HCEC 1CT (cell line): ENCODE measurements at places on chromosomes 11 and 22.

DNA sequence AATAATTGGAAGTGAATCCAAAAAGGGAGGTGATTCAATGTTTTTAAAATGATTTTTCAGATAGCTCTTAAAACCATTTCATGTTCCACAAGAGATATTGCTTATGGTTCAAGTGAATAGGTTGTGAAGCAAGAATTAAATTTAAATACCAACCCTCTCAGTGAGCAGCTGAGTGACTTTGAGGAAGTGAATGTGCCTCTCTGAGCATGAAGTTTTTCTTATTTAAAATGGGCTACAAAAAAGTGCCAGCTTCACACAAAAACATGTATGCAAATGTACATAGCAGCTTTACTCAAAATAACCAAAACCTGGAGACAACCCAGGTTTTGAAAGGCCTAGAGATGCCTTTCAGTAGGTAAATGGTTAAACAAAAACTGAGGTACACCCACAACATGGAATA, 35.5 kb upstream of the GAB4 start:
- no peak for DNase-seq

- no peak for DNase-seq
These were observed 12.0 kb downstream of the GUCY1A2 start for GRCh38 chr11:107006076-107006833.

DNA sequence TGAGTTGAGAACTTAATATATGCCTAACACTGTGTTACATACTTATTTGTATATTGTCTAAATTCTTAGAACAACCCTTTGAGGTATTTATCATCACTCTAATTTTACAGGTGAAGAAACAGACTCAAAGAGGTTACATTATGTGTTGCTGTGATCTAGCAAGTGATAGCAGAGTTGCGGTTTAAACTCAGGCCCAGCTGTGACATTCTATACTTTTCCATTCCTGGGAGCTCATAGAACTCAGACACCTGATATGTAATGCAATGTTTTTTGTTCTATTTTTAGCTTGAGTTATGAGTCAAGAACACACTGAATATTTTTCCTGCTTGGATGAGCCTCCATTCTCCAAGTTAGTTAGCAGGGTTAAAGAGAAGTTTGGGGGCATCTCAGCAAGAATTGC, 449.7 kb upstream of the DDI1 start:
- DNase-seq: peak; percentile 45

- DNase-seq: no peak
These were observed 967 bp upstream of the ARVCF start for GRCh38 chr22:20017622-20017958.

DNA sequence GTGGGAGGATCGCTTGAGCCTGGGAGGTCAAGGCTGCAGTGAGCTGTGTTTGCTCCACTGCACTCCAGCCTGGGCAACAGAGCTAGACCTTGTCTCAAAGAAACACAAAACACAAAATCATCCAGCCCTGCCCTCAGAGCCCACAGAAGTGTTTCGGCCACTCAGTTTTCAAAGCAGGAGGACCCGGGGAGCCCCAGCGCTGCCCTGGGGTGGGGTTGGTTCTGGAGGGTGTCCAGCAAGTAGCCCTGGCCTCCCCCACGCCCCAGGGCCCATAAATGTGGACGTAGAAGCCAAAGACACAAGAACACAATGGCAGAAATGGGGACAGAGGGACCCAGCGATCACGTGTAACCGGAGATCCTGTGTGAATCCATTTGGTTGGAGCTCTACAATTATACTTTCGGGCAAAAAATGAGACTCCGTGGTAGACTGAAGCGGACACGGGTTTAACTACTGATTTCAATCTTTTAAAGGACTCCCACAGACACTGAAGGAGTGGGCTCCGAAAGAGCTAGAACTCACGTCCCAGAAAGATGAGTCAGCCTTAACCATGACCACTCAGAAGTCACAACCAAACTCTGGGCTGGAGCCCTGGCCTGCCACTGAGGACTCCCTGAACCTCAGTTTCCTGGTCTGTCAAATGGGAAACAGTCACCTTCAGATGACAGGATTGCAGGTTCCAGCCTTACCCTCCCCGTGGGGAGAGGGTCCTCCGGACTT, 9.0 kb upstream of the CYTH4 start:
- DNase-seq: peak; percentile 36

- DNase-seq: peak; percentile 2
These were observed 945.3 kb downstream of the LRRC4C start for GRCh38 chr11:40514124-40514523.

GRCh38 chr11:121059605-121060004, 35.7 kb downstream of the TBCEL start:
- no peak for DNase-seq

- DNase-seq: no peak
These were observed 2.1 kb upstream of the MTFP1 start for GRCh38 chr22:30423301-30423958.

DNA sequence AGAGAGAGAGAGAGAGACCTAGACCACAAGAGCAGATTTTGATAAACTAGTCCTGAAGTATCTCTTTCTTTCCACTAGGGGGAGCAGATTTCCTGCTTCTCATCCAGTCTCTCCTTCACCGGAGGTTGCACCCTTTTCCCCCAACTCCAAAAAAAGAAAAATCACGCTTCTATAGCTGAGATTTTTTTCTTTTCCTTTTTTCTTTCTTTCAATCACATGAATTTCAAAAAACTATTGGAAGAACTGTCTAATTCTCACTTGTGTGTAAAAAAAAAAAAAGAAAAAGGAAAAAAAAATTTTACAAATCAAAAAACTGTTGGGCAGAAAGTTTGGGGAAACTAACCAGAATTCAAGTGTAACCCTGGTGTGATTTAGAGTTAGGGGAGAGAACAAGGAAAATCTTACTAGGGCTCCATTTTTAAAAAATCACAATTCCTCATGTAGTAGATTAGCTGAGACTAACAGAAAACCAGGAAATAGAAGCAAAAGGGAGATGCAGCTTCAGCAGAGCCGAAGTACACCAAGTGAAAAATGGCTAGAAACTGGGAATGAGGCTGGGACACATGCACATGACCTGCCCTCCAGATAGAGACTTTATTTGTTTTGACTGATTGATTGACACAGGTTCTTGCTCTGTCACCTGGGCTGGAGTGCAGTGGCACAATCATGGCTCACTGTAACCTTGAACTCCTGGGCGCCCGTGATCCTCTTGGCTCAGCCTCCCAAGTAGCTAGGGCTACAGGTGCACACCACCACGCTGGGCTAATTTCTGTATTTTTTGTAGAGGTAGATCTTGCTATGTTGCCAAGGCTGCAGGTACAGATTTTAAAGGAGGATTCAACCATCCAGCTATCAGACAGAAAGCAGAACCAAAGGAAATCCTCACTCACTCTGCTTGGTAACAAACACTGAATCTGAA, 27.1 kb downstream of the SDHD start:
- peak; percentile 79 for DNase-seq

DNA sequence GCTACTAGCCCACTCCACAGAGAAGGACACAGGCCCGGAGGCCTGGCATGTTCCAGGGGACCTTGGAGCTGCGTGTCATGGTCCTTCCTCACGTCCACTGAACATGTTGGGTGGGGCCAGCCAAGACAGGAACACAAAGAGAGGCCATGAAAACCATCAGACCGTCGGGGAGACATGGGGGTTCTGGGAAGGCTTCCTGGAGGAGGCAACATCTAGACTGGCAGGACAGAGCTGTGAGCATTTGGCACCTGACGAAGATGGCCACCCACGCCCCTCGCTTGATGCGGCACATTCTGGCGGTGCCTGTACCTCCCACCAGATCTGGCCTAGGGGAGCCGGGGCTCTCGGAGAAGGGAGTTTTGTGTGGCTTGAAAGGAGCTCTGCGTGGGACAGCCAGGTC, 24.7 kb upstream of the ARHGAP8 start:
- no peak for DNase-seq

- DNase-seq: no peak
These were observed 373.0 kb downstream of the CTTN start for GRCh38 chr11:70771099-70771885.

DNA sequence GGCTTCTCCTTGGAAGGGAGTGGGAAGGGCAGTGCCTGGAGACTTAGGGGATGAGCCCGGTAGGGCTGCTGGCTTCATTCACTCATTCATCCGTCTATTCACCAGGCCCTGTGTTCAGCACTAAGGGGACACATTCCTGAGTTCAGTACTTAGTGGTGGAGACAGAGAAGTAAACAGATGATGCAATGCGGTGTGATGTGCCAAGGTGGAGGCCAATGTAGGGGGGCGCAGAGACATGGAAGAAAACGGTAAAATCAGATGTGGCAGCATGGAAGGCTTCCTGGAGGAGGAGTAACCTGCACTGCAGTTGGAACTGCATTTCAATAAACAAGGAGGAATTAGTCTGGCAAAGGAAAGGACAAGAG, 21.3 kb downstream of the GRIK4 start:
- peak; percentile 16 for DNase-seq

GRCh38 chr11:119315131-119316015, 1.6 kb downstream of the MCAM start:
- no peak for DNase-seq

- no peak for DNase-seq
These were observed 60.0 kb downstream of the DKK3 start for GRCh38 chr11:11948242-11948947.

DNA sequence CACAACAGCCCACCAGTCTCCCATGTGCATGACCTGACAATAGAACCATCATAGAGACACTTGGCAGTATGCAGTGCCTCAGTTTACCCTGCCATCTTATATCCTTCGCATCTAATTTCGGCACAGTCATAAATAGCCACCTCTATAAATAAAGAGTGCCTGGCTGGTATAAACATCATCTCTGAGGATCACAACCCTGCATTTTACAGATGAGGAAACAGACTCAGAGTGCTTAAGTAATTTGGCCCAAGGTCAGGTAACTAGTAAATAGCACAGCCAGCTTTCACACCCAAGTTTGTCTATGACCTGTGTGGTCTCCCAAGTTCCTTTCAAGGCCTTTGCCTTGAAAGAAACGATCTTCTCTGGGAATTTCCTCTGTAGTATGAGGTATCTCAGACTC, 44.6 kb downstream of the CYB5R2 start:
- DNase-seq: no peak

DNA sequence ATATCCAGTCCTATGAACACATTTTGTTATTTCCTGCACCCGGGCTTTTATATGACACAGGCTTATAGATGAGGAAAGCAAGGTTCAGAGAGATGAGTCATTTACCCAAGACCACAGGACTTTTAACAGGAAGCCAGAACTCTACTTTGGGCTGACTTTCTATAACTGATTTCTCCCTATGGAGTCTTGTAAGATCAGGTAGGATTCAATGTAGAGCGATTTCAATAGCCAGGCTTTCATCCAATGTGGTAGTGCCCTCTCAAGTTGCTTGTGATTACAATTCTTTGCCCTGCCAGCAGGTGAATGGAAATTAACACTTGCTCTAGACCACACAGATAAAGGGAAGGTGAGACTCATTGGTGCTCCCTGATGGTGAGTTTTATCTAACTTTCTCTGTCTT, 378.3 kb downstream of the INSC start:
- DNase-seq: peak; percentile 5

GRCh38 chr11:120108154-120108784, 29.6 kb downstream of the TRIM29 start:
- DNase-seq: peak; percentile 34

GRCh38 chr11:123129920-123130319, 65.1 kb downstream of the CLMP start:
- peak; percentile 38 for DNase-seq

- no peak for DNase-seq
These were observed 14.7 kb upstream of the PTS start for GRCh38 chr11:112211536-112211935.

- peak; percentile 76 for DNase-seq
These were observed 11.0 kb upstream of the PLAAT2 start for GRCh38 chr11:63573881-63574855.

- DNase-seq: no peak
These were observed 15.5 kb downstream of the RELT start for GRCh38 chr11:73391665-73392064.

GRCh38 chr11:69170704-69171103, 15.0 kb downstream of the SMIM38 start:
- DNase-seq: no peak

- DNase-seq: no peak
These were observed 55.8 kb downstream of the NECTIN1 start for GRCh38 chr11:119673052-119673758.

DNA sequence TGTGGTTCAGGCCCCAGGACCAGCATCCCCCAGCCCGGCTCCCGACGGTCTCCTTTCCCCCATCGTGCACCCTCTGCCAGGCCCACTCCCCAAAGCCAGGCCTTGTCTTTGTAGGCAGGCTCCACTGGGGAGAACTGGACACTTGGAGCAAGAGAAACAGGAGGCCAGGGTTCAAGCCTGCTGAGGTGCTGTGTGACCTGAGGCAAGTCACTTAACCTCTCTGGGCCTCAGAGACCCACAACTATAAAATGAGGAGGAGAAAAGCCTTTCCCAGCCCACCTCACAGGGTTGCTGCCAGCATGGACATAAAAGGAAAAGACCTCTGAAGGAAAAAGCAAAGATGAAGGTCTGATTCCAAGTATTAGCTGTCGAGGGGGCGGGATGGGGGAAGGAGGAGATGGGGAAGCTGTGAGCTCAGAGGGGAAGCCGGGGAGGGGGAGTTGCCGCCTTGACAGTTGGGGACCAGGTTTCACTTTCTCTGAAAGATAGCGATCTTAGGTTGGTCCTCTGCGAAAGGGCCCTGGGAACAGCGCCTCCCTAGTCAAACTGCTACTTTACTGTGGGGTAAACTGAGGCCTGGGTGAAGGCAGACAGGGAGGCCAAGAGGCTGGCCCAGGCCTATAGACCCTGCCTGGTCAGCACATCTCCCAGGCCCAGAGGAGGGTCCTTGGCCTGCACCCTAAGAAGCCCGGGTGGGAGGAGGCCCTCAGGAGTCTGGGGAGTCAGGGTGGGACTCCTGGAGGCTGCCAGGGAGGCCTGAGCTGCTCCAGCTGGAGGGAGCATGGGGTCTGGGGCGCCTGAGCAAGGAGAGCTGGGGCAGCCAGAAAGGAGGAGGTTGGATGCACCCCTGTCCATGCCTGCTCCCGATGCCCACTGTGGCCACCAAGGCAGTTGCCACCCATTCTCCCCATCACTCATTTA, 991 bp upstream of the OSM start:
- no peak for DNase-seq

DNA sequence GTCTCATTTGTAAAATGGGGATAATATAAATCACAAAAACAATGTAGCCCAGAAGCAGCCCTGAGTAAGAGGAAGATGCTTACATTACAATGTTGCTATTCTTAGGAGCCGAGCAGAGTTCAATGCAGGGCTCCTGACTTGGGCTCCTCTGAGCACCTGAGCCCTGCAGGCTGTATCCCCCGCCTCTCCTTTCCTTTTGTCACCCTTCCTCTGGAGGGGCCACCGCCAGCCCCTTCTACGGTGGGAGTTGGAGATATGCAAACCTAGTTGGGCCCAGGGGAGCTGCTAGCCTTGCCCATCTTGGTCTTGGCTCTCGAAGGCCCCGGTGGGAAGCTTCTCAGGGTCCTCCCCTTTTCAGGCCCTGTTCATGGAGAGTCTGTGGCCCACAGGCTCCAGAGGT, 8.4 kb upstream of the CSNK1E start:
- no peak for DNase-seq

DNA sequence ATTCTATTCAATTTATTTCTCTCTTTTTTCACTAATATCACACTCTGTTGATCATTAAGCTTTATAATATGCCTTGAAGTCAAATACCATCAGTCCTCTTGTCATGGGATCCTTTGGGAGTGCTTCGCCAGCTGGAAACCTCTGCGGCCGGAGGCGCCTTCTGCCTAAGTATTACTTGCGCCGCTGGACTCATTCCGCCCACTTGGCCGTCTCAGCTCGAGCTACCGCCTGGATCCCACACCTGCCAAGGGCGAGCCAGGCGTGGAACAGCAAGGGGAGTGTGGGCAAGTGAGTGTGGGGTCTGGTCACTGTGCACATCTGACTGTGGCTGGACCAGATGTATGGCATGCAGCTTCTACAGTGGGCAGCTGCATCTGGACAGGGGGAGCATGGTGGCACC, 9.1 kb upstream of the MAP6 start:
- no peak for DNase-seq

GRCh38 chr11:120545813-120546212, 34.3 kb downstream of the GRIK4 start:
- DNase-seq: no peak
